ENCODE measurements at places on chromosomes 1 and 21.
A peak's percentile ranks its signal among the peaks of the same experiment; 100 is the strongest.

GRCh38 chr1:223144431-223144830, 1.4 kb upstream of the TLR5 start:
- DNase-seq: no peak

GRCh38 chr1:88741413-88741812, 57.3 kb downstream of the PKN2 start:
- no peak for DNase-seq

- DNase-seq: no peak
Measured at GRCh38 chr1:216710055-216710454, 13.2 kb downstream of the ESRRG start.

DNA sequence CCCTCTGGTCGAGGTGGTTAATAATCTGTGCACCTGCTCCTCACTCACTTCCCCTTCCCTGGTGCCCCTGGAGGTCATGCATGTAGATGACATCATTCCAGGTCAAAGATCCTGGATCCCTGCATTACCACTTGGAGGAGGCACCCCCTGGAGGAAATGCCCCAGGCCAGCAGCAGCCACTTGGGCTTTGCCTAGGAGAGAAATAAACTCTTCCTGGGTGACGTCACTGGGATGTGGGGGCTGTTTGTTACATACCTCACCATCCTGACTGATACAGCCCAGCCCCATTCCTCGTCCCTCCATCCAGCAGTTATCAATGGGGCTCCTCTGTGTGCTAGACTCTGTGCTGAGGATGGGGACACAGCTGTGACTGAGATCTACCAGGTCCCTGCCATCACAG, 433.6 kb downstream of the PTPRU start:
- DNase-seq: no peak

DNA sequence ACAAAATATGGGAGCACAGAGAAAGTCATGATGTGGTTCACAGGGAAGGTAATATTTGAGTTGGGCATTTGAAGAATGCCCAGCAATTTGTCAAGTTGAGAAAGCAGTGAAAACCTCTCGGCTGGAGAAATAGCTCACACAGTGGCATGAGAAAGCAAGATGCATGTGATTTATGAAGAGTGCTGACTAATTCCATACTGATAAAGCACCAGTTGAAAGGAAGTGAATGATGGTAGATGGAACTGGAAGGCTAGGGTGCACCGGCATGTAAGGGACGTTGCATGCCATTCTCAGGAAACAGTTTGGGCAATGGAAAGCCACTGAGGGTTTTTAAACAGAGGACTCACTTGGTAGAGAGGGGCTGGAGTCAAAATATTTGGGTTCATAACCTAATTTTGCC, 53.5 kb upstream of the MTF2 start:
- DNase-seq: no peak

DNA sequence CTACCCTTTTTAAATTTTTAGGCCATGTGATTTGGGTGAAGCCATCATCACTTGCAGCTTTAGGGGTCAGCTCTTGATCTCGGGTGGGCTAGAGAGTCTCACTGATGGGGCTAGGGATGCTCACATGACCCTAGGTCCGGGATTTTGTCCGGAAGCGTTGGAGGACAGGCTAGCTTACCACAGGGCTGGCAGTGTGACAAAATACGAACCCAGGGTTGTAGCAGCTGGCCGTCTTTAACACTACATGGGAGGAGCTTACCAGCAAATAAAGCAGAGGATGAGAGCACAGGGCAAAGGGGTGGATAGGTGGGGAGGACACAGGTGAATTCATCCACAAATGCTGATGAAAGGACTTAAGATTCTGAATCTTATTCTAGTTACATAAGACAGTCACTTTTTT, 21.9 kb downstream of the GPR161 start:
- DNase-seq: no peak

DNA sequence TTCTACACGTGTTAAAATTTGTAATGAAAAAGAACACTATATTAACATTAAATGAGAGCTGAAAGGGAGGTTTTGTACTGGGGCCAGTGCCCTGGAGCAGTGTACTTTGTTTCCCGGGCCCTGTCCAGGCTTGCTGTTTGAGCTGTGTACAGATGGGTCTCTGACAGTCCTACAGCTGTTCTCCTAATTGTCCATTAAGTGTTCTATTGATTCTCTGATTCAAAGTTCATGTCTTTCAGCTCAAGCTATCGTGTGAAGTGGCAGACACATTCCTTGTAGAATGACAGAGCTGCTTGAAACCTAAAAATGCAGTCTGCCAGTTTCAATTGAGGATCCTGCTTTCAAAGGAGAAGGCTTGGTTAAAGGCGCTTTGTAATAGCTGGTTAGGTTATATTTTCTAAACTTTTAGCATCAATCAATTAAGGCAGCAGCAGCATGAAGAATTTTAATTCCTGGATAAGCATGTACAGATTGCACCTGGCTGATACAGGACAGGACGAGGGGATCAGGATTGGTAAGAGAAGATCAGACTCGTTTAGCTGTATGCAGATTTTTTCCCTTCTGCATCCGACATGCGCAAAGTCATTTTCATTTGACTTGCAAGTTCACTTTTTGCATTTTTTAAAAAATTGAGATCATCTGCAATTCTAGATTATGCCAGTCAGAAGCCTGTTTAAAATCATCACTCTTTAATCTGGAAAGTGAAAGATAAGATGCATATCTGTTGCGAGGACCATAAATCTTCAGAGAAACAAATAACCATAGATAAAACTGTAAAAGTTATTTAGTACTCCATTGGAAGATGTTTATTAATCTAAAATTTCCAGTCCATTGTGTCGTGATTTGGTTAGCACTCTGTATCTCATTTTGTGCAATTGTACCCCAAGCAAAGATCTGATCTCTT, 98.5 kb downstream of the ATG4C start:
- no peak for DNase-seq

DNA sequence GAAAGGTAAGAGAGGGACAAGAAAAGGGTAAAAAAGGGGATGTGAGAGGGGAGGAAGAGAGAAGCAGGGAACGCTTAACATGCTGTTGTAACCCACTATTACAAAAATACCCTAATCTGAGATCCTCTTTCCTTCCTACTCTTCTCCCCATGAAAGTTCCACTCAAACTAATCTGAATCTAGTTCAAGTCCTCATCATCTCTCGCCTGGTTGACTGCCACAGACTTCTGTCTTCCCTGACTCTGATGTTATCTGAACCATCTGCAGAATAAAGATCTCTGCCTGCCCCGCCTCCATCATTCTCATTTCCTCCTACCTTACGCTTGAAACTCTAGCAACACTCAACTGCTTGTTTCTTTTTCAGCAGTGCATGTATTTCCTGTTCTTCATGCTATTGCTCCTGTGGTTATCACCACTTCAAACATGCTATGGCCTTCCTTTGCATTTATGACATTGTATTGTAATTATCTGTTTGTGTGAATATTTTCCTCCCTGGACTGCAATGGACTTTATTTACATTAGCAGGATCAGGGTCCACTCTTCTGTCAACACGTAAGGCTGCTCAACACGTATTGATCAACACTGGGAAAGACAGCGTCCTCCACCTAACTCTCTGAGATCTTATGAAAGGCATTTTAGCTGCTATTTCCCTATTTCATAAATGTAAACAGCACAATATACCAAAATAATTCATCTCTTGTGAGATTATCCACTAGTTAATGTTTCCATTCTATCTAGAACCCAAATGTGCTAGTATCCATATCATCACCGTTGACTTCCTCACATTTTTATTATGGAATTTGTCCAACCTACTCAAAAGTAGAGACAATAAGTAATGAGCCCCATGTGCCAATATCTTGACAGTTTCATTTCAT, 215.5 kb upstream of the USP25 start:
- DNase-seq: no peak

GRCh38 chr21:44005593-44005992, 6.5 kb upstream of the TRAPPC10 start:
- DNase-seq: no peak

- peak; percentile 38 for DNase-seq
Measured at GRCh38 chr1:152185544-152186391, 26.7 kb upstream of the RPTN start.
